Mucosa of gallbladder (tissue), 1 donor: ENCODE measurements at places on chromosomes 16 and 17. TPM values are rescaled to one million over a fixed set of nuclear protein-coding genes. Genes with fewer than 3 reads are reported as not detected.
A peak's percentile ranks its signal among the peaks of the same experiment; 100 is the strongest.

PALB2 gene
- total RNA-seq = 11.3 TPM

AOC3 gene
- 125 TPM for total RNA-seq

DNA sequence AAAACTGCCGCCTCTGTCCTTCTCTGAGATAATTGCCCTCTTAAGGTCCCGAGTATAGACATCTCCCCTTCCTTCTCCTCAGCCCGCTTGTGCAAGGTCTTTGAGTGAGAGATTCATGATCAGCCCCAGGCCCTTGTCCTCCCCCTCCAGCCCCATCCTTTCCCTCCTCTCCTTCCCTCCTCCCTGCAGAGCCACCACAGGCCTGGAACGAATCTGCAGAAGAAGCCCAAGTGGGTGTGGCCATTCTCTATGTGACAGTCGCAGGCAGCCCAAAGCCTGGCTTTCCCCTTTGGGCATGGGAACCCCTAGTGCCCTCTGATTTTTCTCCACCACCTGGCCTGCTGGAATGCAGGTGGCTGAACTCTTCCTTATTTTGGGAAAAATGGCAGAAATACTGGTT, 7.2 kb upstream of the NDRG4 start:
- DNase-seq = no peak

- DNase-seq = no peak
These were observed 82.7 kb upstream of the CORO6 start for GRCh38 chr17:29705386-29705785.

- DNase-seq = no peak
These were observed 3.2 kb downstream of the ACSF3 start for GRCh38 chr16:89096768-89097391.

DNA sequence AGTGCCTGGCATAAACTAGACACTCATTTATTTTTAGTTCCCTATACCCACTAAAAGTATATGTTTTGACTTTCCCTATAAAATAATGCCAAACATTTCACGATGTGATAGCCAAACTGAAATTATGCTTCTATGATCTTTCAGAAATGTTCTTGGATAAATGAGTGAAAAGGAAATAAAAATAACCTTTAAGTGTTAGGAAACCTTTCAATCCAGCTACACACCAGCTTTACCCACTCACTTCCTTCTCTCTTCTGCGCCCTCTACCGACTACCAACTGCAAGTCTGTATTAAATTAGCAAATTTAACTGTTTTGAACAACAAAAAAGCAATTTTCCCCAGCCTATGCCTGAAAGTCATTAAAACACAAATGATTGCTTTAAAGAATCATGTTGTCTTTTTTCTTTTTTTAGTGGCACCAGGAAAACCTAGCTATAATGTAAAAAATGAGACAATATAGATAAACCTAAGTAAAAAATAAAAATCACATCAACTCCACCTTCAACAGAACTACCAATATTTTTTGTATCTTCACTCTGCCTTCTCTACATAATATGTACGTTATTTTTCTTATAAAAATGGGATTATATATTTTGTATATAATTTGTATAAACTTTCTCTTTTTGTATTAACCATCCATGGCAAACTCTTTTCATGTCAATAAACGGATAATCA, 13.2 kb upstream of the TMEM100 start:
- DNase-seq = peak; percentile 40

DNA sequence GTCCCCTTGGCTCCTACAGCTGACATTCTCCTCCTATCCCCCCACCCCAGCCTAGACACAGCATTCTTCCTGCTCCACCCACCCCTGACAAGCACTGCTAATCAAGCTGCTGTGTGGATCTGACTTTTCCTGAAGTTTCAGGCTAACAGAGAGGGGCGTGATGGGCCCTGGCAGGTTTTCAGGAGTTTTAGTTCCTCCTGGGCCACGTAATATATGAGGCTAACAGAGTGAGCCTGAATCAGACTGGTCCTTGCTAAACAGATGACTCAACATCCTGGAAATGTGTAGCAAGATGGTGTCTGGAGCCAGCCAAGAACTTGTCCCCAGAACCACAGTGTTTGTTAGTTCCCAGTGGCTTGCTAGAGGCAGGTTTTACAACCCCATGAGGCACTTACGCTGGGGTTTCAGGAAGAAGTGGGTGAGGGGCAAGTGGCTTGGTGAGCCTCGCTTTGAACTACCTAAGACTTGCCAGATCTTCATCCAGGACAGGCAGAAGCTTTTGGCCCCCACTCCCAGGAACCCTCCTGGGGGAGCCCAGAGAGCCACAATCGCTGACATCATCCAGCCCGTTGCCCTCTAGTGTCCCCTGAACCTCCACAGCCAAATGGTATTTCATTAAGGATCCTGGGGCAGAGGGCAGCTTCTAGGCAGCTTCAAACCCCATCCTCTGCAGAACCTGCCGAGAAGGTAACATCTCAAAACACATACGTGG, 15.9 kb downstream of the TMEM92 start:
- peak; percentile 77 for DNase-seq

SMIM22 gene
- total RNA-seq = 194 TPM

- DNase-seq = no peak
These were observed 2.6 kb downstream of the MXRA7 start for GRCh38 chr17:76707985-76708807.

GRCh38 chr16:88058136-88058535, 106.9 kb downstream of the BANP start:
- no peak for DNase-seq

DNA sequence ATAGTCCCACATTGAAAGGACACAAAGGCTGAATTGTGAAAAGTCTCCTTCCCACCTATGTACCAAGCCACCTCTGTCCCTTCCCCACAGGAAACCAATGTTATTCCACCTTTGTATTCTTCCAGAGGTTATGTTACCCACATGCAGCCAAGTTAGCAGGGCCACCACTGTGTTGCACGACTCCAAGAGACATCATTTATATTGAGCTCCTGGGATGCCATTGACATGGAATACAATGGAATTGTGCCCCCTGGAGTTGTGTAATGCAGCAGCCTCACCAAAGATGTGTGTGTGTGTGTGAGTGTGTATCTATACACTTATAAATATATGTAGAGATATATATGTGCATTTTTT, 21.6 kb upstream of the MSI2 start:
- DNase-seq = no peak

DNA sequence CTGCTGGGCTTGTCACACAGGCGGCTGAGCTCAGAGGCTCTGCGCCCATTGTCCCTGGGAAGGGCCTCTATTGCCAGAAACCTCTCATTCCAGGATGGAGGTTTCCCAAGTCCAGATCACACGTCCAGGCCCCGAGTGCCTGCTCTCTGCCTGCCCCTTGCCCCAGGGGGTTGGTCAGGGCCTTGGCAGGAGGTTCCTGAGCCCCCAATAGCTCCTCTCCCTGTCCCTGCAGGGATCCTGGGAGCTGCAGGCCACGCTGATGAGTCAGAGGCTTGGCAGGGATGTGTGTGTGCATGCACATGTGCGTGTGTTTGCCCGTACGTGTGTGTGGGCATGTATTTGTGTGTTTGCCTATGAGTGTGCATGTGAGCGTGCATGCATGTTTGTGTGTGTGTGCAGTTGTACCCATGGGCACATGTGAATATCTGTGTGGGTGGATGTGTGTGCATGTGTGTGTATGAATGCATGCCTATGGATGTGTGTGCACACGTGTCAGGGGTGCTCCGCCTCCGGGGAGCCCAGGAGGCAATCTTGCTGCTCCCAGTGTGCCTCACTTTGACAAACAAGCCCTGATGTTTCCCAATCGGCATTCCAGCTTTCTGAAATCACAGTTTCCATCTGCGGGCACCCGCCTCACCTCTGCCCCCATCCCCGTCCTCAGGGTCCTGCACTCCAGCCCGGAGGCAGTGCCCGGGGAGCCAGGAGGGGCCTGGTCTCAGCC, 98.4 kb upstream of the GSE1 start:
- DNase-seq = peak; percentile 77

DNA sequence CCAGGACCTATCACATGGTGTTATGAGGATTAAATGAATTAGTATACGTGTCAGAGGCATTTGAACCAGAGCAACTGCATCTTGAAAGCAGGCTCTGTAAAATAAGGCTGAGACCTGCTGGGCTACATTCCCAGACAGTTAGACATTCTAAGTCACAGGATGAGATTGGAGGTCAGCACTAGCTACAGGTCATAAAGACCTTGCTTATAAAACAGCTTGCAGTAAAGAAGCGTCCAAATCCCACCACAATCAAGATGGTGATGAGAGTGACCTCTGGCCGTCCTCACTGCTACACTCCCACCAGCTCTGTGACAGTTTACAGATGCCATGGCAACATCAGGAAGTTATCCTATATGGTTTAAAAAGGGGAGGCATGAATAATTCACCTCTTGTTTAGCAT, 71.8 kb downstream of the IRF8 start:
- no peak for DNase-seq

TNP2 gene
- total RNA-seq = not detected

AGRP gene
- not detected for total RNA-seq

DNA sequence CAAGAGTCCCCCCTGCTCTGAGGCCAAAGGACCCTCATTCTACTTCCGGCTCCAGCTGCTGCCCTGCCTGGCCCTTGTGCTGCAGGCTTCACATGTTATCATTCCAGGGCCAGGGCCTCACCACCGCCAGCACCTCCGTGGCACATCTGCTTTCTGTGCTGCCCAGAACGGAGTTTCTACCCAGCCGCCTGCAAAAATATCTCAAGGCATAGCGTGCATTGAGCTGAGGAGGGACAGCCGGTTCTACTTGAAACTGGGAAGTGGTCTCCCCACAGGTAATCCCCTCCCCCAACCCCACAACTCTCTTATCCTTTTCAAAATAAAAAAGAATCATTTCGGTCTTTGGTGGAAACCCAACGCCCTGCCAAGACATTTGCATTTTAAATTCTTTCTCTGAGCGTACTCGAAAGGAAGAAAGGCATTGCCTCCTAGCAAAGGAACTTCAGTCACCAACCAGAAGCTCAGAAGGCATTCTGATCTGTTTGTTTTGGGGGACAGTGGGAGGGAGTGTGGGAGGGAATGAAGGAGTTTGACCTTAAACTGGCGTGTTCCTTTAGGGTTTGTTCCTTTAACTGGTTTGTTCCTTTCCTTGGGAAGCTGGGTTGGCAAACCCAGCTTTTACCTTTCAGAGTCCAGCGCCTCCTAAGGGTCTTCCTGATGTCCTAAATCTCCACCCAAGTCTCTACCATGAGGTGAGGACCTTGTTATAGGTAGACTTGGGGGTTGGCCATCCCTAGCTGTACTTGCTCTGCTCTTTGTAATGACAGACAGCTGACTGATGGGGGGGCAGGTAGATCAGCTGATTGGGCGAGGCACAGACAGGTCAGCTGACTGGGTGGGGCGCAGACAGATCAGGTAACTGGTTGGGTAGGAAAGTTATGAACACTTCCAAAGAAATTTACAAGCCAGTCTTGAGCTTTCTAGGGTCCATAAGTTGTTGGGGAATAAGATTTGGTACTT, 33.4 kb upstream of the PIK3R6 start:
- DNase-seq = no peak

GRCh38 chr16:82990155-82990554, 363.4 kb downstream of the CDH13 start:
- no peak for DNase-seq

DNA sequence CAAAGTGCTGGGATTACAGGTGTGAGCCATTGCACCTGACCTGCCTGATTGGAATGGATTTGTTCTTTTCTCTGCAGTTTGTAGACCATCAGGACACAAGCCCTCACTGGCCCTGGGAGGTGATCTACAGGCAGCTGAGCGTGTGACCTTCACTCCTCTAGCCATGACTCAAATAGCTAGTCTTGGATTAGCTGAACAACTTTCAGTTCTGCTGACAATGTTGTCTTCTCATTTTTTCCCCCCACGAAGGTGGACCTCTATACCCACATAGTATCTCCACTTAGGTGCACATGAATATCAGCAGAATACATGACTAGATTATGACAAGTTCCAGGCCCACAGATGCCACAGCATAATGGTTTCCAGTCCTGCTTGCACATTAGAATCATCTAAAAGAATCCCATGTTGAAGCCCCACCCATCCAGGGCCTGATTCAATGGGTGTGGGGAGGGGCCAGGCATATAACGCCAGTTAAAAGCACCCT, 36.8 kb downstream of the HS3ST3B1 start:
- DNase-seq = no peak

GRCh38 chr17:40800381-40800780, 622 bp upstream of the KRT28 start:
- DNase-seq = no peak

DNA sequence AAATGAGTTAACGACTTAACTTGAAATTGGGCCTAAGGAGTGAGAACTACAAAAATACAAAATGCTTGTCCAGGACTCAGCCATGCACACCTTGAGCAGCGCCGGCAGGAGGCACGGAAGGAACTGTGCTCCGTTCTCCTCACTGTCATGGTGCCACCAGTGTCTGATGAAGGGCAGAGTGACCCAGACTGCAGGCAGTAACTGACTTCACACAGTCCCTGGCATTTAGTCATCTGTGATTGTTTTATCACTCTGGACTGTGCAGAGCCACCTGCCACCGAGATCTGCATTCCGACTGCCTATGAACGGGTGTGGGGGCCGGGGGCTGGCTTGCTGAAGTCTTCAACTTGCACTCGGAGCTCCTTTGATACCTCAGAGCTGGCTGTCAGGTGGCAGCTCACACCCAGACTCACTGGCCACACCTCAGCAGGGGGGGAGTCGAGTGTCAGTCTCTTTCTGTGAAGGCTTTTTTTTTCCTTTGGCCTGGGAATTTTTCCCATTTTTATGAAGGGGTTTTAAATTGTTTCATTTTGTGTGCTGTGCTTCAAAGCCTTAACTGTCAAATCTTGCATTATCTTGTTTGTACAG, 20.2 kb upstream of the ENDOV start:
- DNase-seq = no peak

- DNase-seq = no peak
These were observed 11.0 kb downstream of the FTO start for GRCh38 chr16:53715023-53715384.

- peak; percentile 53 for DNase-seq
These were observed at the start of gene ERN2 for GRCh38 chr16:23712976-23713375. ERN2 (minus strand) TSS chr16:23713222; CDS start chr16:23713187, 35 bp downstream.

UTS2R gene
- not detected for total RNA-seq

DNA sequence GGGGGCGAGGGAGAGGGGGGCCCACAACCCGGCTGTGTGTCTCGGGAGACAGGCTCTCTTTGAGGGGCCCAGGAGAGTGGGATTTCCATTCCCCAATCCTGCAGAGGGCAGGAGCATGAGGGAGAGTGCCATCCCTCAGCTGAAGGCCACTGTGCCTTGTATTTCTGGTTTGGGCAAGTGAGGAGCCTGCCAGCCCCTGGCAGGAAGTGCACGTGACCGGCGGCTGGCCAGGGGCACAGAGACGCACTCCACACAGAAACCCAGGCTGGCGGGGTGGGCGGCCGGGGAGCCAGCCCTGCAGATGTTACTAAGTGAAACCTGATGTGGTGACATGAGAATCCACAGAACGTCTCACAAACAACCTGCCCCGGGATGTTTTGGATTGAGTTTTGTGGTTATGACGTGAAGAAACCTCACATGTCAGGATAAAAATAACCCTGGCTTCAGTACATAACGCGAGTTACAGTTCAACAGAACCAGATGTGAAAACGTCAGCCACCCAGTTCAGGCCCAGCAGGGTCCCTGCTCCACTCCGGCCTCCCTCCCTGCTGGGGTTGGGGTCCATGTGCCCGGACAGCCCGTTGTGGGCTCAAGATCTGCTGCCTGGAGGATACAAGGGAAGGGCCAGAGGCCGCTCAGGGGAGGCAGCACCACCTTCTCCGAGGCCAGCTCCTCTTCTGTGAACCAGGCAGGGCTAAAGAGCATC, 51.7 kb upstream of the MTSS2 start:
- peak; percentile 77 for DNase-seq

ABCC12 gene
- 0.69 TPM for total RNA-seq

GRCh38 chr17:61005358-61005757, 327.7 kb downstream of the BCAS3 start:
- DNase-seq = no peak
